Right cardiac atrium (tissue), 5 donors: ENCODE measurements at places on chromosomes 6 and 20. TPM values are rescaled to one million over a fixed set of nuclear protein-coding genes. Genes with fewer than 3 reads are reported as not detected.

Gene FAM217A
- polyA plus RNA-seq: not detected

Gene HLA-DRB1
- polyA plus RNA-seq: 30.1 TPM

Gene COL9A1
- polyA plus RNA-seq: 6.0 TPM

Gene NKAIN2
- 1.5 TPM for polyA plus RNA-seq

Gene NEDD9
- polyA plus RNA-seq: 20.9 TPM

Gene NHLRC1
- polyA plus RNA-seq: 2.1 TPM

Gene LY86
- 1.7 TPM for polyA plus RNA-seq

Gene IYD
- not detected for polyA plus RNA-seq

Gene LY6G6F
- not detected for polyA plus RNA-seq

Gene ELOVL4
- 0.61 TPM for polyA plus RNA-seq

Gene SIRT5
- 21.5 TPM for polyA plus RNA-seq

Gene DACT2
- 1.4 TPM for polyA plus RNA-seq

Gene ATG5
- 11.2 TPM for polyA plus RNA-seq

Gene PPP2R5D
- 26.4 TPM for polyA plus RNA-seq

Gene HEY2
- 3.1 TPM for polyA plus RNA-seq
